ENCODE measurements at places on chromosomes 3 and 15.

DNA sequence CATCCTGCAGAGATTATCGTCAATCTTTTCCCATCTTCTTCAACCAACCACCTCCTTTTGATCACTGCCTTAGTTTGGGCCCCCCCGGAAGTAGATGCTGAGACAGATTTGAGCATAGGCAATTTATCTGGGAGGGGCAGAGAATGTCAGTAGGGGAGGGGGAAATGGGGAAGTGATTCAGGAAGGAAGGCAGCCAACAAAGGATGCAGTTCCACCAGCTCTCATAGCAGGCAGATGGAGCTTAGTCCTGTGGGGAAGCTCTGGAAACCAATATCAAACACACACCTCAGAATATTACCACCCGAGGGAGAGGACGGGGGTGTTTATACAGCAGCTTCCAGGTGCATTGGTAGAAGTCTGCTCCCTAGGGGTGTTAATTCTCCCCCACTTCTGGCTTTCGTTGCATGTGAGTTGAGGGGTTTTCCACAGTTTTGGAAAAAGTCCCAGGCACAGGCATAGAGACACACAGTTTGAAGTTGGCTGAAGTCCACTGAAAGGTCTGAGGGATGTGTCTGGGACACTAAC is 91.5 kb upstream of the TNFAIP8L3 start:
- DNase-seq, result no peak

- no peak for DNase-seq
Measured at GRCh38 chr3:127323581-127323980, 35.7 kb upstream of the PRR20G start.

- no peak for DNase-seq
Measured at GRCh38 chr15:80568298-80568697, 126.8 kb upstream of the ABHD17C start.

DNA sequence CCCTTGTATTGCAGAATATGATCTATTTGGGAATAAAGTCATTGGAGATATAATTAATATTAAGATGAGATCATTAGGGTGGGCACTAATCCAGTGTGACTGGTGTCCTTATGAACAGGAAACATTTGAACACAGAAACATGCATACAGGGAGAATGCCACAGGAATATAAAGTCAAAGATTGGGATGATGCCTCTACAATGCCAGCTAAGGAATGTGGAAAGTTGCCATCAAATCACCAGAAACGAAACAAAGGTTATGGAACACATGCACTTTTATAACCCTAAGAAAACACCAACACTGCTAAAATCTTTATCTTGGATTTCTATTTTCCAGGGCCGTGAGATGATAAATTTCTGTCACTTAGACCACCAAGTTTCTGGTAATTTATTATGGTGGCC is 442.4 kb upstream of the BCHE start:
- no peak for DNase-seq

GRCh38 chr15:55694652-55695150 is 48.3 kb downstream of the PRTG start:
- no peak for DNase-seq

DNA sequence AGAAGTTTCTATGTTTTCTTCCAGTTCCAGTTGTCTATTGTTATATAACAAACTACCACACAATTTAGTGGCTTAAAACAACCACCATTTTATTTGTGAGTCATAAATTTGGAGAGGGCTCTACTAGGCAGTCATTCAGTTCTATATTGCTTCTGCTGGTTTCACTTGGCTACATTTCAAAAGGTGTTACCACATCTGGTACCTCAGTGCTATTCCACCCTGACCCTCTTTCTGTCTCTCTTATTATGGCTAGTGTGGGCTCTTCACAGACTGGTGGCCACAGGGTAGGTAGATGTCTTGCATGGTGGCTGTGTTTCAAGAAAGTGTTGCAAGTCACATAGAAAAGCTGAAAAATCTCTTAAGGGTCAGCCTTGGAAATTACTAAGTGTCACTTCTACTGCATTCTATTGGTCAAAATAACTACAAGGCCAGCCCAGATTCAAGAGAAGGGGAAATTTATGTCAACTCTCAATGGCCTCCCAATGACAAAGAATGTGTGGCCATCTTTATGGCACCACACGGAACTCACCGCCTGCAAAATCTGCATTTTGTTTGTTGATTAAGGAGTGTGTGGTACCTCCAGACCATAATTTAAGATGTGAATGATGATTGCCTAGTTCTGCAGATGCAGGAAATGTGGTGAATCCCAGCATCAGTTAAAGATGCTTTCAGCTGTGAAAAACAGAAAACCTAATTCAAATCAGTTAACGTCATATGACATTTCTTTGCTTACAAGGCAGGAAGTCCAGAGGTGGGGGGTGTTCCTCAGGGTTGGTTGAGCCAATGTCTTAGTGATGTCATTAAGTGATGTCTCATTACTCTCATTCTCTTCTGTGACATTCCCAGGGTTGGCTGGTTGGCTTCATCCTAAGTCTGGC is 105.8 kb upstream of the RASGRP1 start:
- no peak for DNase-seq

GRCh38 chr3:65484964-65485363 is 553.8 kb downstream of the MAGI1 start:
- DNase-seq, result no peak

- no peak for DNase-seq
Measured at GRCh38 chr3:73498764-73499622, 125.7 kb downstream of the PDZRN3 start.

DNA sequence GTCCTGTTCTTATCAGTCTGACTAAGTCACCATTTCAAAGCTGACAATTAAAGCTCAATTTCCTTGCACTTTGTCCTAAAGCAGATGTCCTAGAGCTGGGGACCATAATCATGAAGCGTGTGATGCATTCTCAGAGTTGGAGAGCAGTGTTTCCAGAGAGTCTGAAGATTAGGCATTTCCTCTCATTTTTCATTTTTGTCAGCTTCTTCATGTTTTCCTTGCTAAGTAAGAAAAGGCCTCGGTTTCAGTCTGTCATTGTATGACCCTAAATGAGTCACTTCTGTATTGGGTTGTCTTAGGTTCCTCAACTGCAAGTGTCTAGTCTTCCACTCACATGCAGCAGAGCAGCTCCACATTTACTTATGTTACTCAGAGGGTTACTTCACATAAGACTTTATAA is 257.2 kb upstream of the TPRG1 start:
- DNase-seq, result no peak

GRCh38 chr3:196778755-196779154 is 39.1 kb downstream of the PAK2 start:
- no peak for DNase-seq

DNA sequence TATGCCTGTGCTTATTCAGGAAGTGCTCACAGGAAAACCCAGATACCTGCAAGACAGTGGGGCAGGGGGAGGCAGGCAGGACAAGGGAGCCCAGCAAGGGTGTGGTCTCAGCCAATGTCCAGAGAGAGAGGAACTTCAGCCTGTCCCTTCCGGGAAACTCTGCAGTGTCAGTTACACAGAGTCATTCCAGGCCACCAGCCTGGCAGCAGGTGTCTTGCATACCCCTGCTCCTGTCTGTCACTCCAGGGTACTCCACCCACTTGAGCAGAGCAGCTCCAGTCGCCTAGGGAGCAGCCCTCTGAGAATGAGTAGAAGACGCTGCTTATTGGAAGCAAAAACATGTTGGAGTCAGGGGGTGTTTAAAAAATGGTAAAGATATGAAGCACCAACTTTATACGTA is 431.2 kb upstream of the RGMA start:
- no peak for DNase-seq

- DNase-seq, result no peak
Measured at GRCh38 chr3:170467571-170468147, 49.0 kb downstream of the CLDN11 start.

DNA sequence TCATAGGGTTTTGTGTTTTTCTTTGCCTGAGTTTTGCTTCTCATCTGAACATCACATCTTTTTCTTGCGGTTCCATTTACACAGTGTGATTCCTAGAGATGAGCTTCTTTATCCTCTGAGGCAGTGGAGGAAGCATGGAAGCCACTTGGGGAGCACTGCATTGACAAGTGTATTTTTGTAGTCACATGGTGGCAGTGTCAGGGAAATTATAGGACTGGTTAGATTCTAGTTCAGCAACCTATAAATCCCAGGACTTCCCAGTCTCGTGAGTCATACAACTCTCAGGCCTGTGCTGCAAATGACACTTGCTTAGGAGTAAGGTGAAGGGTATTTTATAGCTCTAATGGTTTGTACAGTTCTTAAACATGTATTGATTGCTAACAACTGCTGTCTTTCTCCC is 58.4 kb downstream of the RBM6 start:
- no peak for DNase-seq

DNA sequence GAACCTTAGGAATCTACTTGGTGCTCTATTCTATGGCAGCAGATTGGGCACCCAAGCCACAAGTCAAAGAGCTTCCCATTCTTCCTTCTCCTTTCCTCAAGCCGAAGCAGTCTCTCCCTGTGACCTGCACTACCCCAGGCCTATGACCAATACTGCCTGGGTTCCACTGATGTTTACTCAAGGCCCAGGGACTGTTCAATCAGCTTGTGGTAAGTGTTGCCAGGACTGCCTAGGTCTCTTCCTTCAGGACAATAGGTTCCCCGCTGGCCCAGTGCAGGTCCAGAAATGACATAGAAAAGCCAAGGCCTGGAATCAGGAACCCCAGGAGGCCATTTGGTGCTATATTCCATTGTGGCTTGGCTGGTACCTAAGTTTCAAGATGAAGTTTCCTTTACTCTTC is 397.9 kb downstream of the ZIC4 start:
- DNase-seq, result no peak

- DNase-seq, result no peak
Measured at GRCh38 chr15:97386940-97387339, 573.6 kb upstream of the ARRDC4 start.
